ENCODE measurements at places on chromosomes 6 and 20.
A peak's percentile ranks its signal among the peaks of the same experiment; 100 is the strongest.

GRCh38 chr20:47982574-47983360 is 197.5 kb upstream of the SULF2 start:
- DNase-seq: no peak

- no peak for DNase-seq
Measured at GRCh38 chr6:141726248-141726647, 406.5 kb upstream of the GJE1 start.

DNA sequence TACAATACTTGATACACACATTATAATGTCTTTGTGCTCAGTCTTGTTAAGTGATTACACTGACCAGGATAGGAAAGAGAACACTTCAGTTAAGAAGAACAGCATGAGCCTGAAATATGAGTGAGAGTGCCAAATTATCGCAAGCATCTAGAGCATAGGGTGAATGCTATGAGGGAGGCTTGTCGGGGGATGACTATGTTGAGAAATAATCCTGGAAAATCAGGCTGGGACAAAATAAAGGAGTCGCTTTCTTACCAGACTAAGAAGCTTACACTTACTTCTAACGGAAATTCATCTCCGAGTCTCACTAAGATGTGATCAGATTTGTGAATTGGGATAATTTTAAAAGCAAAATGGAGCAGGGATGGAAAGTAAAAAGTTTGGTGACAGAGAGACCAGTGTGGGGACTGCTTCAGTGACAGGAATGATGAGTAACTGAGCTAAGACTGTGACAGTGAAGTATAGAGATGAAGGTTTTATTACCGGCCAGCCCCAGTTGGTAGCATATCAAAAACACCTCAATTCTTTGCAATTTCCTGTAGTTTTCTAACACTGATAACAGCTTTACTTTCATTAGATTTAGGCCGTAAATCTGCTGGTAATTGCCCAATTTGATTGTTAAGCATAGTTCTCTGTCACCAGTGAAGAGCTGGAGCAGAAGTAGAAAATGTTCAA is 48.4 kb upstream of the DEFB112 start:
- no peak for DNase-seq

DNA sequence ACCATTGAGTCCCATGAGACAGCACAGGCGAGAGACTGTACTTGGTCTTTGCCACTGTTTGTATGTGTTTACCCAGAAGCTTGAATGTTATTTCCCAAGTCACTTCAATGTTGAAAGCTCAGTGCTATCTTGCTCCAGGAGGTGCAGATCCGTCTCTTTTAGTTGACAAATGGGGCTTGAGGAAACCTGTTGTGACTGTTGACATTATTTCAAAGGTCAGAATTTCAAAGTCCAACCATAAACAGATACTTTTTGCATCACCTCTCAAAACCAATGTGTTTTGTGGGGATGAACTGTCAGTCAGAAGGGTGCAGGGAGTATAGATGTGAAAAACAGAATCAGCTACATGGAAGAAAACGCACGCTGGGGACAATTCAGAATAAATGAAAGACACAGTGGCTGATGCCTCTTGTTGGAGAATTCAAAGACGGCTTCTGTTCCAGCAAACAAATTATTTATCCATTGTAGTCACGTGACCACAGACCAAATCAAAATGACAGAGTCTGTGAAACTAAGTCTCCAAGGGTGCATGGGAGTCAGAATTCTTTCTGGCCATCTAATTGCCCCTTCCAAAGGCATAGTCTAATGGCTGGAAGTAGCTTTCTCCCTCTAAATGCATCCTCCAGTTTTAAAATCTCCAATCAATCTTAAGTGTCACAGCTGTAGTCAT is 83.7 kb downstream of the MYLK4 start:
- DNase-seq: no peak

DNA sequence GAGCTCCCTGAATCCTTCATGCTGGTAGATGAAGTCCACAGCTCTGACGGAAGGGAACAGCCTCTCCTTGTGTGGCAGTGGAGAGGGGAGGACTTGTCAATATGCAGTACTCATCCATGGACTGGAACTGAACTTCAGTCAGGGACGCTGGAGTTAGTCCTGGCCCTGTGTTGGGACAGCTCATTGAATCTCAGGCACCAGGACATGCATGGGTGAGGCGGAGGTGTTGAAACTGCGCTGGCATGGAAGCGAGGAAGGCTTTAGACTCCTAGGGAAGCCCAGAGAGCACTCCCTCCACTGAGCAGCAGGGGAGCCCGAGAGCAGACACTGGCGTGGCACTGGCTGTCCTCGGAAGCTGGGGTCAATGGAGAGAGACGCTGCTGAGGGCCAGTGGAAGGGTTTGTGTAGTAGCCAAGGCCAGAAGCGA is 161.3 kb upstream of the GGTLC1 start:
- DNase-seq: no peak

DNA sequence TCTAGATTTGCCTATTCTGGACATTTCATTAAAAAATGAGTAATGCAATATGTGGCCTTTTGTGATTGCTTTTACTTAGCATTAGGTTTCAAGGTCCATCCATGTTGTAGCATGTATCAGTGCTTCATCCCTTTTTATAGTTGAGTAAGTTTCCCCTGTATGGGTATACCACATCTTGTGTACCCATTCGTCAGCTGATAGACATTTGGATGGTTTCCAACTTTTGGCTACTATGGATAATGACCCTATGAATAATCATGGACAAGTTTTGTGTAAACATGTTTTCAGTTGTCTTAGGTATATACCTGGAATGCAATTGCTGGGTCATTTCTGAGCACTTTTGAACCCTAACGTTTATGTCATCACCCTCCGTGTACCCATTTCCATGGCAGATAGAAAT is 15.4 kb downstream of the METTL24 start:
- no peak for DNase-seq

GRCh38 chr6:87879132-87879861 is 168.3 kb upstream of the SPACA1 start:
- DNase-seq: peak; percentile 49

GRCh38 chr6:87840324-87840723 is 138.3 kb upstream of the AKIRIN2 start:
- no peak for DNase-seq

- no peak for DNase-seq
Measured at GRCh38 chr20:9036593-9036992, 32.3 kb upstream of the PLCB4 start.

DNA sequence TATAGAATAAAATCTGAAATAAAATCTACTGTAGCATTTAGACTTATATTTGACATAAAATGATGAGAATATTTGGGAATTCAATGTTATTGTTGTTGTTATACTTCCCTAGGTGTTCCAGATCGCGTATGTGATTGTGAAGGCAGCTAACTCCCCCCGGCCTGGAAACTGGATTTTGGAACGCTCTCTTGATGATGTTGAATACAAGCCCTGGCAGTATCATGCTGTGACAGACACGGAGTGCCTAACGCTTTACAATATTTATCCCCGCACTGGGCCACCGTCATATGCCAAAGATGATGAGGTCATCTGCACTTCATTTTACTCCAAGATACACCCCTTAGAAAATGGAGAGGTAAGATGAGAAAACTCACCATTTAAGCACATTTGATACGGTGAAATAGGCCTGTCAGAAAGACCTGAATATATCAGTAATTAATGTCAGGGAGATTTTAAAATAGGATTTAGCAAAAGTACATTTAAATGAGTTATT is 215.2 kb downstream of the LAMA2 start:
- no peak for DNase-seq

- no peak for DNase-seq
Measured at GRCh38 chr6:22106961-22107360, 189.9 kb downstream of the PRL start.

DNA sequence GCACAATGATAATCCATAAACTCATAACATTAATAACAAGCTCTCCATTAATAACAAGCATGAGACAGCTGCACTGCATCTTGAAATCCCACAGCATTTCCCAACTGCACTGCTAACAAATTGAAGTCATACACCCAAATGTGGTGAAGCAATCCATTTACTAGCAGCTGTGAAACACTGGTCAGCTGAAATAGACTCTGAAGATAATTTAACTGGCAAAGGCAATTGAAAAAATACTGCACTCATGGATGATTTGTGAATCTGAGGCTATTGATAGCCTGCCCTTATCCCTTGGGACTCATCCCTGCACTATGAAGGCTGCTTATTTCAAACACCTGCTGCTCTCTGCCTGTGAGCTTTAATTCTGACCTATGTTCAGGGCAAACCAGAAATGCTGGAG is 49.1 kb upstream of the PLCB1 start:
- peak; percentile 77 for DNase-seq

DNA sequence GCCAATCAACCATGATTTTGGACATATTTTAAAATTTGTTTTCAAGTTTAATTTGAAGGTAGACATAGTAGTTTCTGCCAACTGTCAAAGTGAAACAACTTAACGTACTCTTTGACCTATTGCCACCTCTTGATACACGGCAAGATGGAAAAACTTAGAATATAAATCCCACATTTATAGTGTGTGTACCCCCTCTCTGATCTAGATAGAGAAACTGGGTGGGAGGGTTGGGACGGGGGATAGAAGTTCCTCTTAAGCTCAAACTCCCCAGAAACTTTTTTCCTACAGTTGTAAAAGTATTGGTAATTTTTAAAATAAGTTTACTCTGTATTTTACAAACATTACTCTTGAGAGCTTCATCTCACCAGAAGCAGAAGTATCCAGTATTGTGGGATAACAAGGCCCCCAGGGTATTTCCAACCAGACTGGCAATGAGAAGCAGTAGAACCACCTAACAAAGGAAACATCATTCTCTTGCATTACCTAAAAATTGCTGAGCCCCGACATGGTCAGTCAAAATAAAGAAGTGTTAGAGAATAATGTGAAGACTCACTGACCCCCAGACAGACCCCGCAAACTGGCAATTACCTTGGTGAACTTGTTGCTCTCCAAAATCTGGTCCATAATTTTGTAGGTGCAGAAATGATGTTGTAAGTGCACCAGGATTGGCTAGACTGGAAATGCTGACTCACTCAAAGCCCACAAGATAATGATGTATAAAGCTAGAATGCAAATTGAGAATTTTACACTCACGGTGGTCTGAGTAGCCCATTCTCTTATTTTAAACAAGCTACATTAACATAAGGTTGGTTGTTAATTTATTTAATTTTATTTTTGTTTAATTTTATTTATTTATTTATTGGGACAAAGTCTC is 74.7 kb upstream of the TNFAIP3 start:
- no peak for DNase-seq

GRCh38 chr6:37513576-37513975 is 13.9 kb upstream of the CCDC167 start:
- DNase-seq: no peak

GRCh38 chr20:41989935-41990635 is 371.9 kb upstream of the CHD6 start:
- DNase-seq: peak; percentile 92

GRCh38 chr20:22404419-22405170 is 179.8 kb downstream of the FOXA2 start:
- no peak for DNase-seq

GRCh38 chr20:15487682-15488081 is 1085.6 kb downstream of the KIF16B start:
- no peak for DNase-seq

- DNase-seq: peak; percentile 36
Measured at GRCh38 chr6:111843347-111844147, 29.7 kb downstream of the FYN start.

DNA sequence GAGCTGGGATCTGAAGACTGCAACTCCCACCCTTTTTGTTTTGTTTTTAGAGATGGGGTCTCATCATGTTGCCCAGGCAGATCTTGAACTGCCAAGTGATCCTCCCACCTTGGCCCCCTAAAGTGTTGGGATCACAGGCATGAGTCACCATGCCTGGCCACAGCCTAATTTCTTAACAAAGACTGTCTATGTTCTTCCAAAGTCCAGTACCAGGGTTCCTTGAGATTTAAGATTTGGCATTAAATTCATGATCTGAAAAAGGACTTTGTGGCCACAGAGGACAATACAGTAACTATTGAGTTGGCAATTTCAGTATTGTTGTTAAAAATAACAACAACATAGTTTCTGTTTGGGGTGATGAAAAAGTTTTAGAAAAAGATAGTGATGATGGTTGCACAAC is 28.7 kb upstream of the BEND3 start:
- no peak for DNase-seq

GRCh38 chr6:48073976-48074767 is 36.8 kb downstream of the PTCHD4 start:
- DNase-seq: no peak

- no peak for DNase-seq
Measured at GRCh38 chr6:163019926-163020325, 292.2 kb downstream of the PACRG start.

DNA sequence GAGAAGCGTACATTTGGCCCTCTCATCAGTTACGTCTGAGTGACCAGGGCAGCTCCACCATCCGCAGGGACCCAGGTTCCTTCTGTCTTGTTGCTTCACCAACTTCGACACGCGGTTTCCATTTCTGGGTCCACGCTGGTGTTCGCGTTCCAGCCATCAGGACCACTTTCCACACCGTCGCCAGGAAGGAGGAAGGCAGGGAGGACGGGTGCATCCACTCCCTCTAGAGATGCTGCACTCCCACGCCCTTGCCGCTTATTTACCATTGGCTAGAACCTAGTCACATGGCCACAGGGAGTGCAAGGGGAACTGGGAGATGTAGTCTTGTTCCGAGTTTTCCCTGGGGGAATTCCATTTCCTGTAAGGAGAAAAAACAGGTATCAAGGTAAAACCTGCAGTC is 33.2 kb upstream of the SNX9 start:
- DNase-seq: no peak

- peak; percentile 88 for DNase-seq
Measured at GRCh38 chr20:33419140-33419974, 18.0 kb upstream of the CDK5RAP1 start.

GRCh38 chr20:53074811-53075314 is 102.7 kb downstream of the TSHZ2 start:
- no peak for DNase-seq

GRCh38 chr6:26392932-26393636 is 9.0 kb upstream of the BTN3A1 start:
- no peak for DNase-seq

DNA sequence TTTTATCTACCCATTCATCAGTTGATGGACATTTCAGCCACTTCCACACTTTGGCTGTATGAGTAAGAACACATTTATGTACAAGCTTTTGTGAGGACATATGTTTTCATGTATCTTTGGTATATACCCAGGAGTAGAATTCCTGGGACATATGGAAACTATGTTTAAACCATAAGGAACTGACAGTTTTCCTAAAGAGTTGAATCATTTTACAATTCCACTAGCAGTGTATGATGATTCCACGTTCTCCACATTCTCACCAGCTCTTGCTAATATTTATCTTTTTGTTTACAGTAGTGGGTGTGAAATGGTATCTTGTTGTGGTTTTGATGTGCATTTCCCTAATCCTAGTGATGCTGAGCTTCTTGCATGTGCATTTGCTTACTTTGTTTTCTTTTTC is 338.1 kb downstream of the PLCB1 start:
- no peak for DNase-seq

DNA sequence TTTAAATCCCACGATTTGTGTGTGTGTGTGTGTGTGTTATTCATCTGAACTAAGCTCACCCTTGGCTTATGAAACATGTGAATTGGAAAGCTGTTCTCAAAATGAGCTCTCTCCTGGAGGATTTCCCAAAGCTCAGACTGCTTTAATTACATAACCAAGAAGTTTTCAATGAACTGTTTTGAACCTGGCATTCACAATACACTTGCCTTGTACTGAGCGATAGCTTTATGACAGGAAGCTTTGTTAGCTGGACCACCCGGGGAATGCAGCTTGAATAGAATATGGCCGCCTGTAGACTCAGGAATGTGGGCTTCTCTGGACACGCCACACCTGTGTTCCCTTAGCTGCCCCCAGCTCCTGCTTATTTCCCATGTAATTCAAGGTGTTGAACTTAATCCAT is 71.4 kb upstream of the PREP start:
- DNase-seq: no peak

Measured in umbilical cord (tissue), 2 donors.